ENCODE measurements at places on chromosomes 7 and 10. TPM values are rescaled to one million over a fixed set of nuclear protein-coding genes. Genes with fewer than 3 reads are reported as not detected.

The NACAD gene
- total RNA-seq = 7.3 TPM

The SLC39A12 gene
- total RNA-seq = not detected

The CLRN3 gene
- not detected for total RNA-seq

The SLC18A3 gene
- total RNA-seq = 1.0 TPM

The UCN3 gene
- not detected for total RNA-seq

The UBE2D1 gene
- 15.7 TPM for total RNA-seq

The CCDC7 gene
- 17.5 TPM for total RNA-seq

The NANOS1 gene
- 8.0 TPM for total RNA-seq

The CHRM2 gene
- total RNA-seq = 20.0 TPM

The FGL2 gene
- total RNA-seq = 217 TPM

The SYT15 gene
- total RNA-seq = 7.4 TPM

The AUTS2 gene
- total RNA-seq = 41.9 TPM

The CDC14C gene
- not detected for total RNA-seq

The CLDN3 gene
- not detected for total RNA-seq

The SPDYE1 gene
- total RNA-seq = 0.11 TPM

The NME8 gene
- total RNA-seq = not detected

The DYNC1I1 gene
- 13.7 TPM for total RNA-seq

The EPHB4 gene
- total RNA-seq = 92.4 TPM

The FGFBP3 gene
- 0.66 TPM for total RNA-seq

The ASB10 gene
- not detected for total RNA-seq

GRCh38 chr10:69243817-69244216 is 23.7 kb downstream of the HKDC1 start:
- no peak for DNase-seq

DNA sequence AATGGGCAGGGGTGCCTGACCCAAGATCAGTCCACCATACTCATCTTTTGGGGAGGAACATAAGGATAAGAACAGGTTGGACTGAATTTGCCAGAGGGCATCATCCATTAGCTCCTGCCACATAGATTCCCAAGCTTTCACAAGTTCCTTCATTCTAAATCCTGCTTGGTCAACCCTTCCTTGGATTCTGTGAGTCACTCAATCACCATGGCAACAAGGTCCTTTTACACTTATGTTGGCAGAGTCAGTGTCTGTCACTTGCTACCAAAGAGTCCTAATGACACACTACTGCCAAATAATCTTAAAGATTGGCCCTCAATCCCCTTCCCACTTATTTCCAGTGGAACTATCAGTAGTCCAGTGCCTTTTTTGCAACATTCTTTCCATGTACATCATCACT is 5.0 kb upstream of the LGI1 start:
- no peak for DNase-seq

DNA sequence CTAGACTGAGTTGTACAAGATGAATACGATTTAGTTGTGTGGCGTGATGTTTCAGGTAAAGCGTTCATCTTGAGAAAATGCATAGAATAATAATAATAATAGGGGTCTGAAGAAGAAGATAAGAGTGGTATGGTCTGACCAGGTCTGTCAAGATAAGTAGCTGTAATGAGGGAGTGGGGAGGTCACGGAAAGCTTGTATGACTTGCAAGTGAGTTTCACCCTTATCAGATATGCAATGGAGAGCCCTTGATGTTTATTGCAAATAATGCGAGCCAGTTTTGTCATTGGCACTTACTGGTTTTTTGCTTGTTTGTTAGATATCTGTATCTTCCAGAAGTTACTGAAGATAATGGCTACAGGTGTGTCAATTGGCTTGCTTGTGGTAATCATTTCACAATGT is 611.5 kb downstream of the CNTNAP2 start:
- no peak for DNase-seq

- no peak for DNase-seq
Observed at GRCh38 chr7:112150823-112151641, 55.2 kb downstream of the DOCK4 start.

DNA sequence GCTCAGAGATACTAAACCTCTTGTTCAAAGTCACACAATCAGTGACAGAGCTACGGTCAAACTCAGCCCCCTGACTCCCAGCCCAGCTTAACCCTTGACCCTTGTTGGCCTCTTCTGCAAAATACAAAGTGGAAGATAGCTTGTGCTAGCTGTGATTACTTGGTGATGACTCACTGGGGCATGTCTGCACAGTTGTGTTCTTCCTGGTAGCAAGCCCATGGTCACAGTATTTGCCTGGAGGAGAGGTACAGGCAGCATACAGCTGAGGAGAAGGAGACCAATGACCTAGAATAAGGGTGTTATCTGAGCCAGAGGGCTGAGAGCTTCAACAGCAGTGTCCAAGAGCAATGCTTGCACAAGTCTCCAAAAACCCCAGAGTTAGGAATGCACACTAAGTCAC is 5.7 kb upstream of the HSPA12A start:
- DNase-seq = no peak

DNA sequence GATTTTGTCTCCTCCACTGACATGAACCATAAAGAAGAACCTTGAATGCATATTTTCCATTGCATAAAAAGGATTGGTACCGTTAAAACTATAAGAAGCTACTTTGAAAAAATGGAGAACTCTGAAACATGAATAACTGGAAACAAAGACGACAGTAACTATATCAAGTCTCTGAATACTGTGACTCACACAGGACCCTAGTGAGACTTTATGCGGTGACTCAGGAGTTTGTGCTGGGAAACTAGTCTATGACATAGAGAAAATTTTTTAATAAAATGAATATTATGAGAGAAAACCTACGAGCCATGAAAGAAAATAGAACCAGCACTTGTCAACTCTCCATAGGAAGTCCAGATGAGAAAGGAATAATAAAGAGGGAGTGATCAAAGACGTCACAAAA is 339.9 kb upstream of the ADARB2 start:
- DNase-seq = no peak

DNA sequence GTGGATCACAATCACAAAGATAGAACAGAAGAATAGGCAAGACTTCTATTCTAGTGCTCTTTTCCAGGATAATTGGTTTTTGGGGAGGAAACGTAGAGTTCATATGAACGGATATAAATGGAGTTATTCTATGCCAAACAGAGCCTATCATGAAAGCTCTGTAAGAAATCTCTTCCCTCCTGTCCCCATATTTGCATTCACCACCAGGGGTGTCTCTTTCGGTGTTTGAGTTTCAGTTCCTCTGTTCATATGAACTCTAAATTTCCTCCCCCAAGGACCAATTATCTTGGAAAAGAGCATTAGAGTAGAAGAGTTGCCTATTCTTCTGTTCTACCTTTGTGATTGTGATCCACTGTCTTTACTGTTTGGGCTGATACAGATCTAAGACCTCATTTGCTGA is 48.3 kb upstream of the CDC14C start:
- DNase-seq = no peak

GRCh38 chr7:139772115-139772514 is 5.7 kb downstream of the HIPK2 start:
- no peak for DNase-seq

- DNase-seq = no peak
Observed at GRCh38 chr7:123616223-123616622, 14.6 kb downstream of the ASB15 start.

DNA sequence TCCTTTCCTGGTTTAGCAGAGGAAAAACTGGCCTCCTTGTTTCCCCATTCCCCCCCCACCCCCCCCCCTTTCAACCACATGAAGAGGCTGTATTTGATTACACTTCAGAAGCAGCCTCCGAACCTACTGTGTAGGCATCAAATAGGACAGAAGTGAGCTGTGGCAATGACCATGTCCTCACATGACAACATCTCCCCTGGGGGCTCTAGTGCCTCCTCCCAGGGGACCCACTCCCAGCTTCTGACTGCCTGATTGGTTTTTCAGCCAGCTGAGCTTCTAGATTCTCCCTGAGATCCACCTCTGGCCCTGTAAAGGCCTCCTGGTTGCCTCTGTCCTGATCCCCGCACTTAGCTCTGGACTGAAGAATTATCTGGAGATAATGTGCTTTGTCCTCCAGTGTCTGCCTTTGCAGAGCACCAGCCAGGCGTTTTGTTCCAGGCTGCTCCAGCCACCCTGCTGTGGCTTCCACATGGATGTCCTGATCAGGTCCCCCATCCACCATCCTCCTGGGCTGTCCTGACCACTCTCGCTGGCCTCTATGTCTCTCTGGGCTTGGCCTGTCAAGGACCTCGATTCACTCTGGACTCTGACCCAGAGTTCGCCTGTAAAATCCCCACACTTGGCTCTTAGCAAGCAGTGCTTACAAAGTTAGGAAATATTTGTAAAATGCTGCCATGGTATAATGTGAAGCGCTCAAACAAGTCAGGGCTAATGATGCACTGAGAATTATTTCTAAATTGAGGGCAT is 42.4 kb upstream of the TOMM7 start:
- no peak for DNase-seq

GRCh38 chr7:1846331-1847065 is 176.4 kb downstream of the ELFN1 start:
- DNase-seq = no peak

- DNase-seq = no peak
Observed at GRCh38 chr10:43287056-43288007, 20.5 kb upstream of the RASGEF1A start.

- DNase-seq = no peak
Observed at GRCh38 chr10:30063099-30063498, 3.7 kb upstream of the JCAD start.

DNA sequence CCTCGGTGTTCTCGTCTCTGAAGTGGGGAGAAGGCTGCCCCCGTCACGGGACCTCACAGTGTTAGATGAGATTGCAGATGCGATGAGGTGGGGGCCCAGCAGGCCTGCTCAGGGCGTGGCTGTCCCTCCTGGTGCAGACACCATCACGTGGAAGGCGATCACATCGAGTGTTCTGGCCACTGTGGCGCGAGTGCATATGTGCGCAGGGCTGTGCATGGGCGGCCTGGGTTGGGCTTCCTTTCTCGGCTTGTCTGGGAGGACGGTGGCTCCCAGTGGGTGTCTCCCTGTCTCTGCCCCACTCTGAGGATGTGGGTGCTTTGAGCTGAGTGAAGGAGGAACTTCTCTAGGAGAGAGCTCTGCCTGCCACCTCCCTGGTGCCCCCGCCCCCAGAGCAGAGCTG is 83.1 kb downstream of the LHPP start:
- no peak for DNase-seq

- DNase-seq = no peak
Observed at GRCh38 chr7:120273476-120273975, 551 bp downstream of the KCND2 start.

- no peak for DNase-seq
Observed at GRCh38 chr7:28677668-28678067, 265.4 kb downstream of the CREB5 start.

- no peak for DNase-seq
Observed at GRCh38 chr10:104300002-104300735, 31.2 kb downstream of the GSTO2 start.

GRCh38 chr7:80611779-80612178 is 26.7 kb upstream of the CD36 start:
- DNase-seq = no peak

DNA sequence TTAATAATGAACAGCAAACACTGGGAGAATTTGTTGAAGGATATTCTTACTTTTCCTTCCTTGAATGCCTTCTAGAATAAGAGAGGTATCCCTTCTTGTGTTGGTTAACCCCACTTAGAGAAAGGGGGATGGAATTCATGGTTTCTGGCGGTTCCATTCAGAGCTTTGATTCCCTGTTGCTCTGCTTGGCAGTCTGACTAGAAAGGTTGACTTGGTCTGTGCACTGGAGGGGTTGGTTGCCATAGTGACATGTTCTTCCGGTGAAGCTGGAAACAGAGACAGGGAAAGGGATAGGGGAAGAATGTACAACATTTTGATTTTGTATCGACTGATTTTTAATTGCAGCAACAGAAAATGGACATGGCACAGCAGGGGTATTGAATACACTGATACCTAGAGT is 2.5 kb downstream of the TMEM178B start:
- no peak for DNase-seq

GRCh38 chr7:7673240-7673550 is 32.6 kb downstream of the UMAD1 start:
- no peak for DNase-seq

DNA sequence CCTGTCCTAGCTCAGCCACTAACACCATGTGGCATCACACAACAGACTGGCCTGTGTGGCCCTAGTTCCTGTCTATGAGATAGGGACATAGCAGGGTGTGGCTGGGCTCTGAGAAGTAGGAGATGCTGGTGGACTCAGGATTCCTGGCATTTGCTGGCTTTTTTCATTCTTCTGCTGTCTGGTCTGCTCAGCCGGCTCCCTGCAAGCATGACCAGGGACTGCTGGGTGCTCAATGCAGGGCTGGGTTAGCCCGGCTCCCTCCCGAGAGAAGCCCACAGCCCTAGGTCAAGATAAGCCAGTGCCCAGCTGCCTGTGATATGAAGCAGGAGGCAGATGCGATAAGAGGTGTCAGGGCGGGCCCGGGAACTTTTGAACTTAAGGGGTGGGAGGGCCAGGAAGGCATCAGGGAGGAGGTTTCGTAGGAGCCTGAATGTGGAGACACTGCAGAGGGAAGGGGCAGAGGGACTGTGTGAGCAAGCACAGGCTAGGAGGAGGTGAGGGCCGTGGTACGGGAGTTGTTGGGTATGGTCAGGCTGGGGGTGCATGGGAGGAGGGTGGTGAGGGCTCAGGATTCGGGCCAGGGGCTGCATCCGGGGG is 3.5 kb downstream of the AQP1 start:
- no peak for DNase-seq

DNA sequence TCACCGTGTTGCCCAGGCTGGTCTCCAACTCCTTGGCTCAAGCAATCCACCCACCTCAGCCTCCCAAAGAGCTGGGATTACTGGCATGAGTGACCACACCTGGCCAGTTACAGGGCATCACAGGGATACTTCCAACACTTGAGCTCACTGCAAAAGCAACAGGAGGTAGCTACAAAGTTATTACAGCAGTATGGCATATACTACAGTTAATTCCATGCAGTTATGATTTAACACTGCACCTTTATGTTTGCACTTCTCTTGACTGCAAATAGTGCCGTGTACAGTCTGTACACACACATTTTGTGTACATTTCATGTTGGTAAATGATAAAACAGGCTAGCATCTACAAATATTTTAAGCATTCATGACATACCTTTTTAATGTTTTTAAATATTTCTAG is 21.3 kb downstream of the SRPK2 start:
- no peak for DNase-seq

- no peak for DNase-seq
Observed at GRCh38 chr7:51253157-51253556, 63.5 kb downstream of the COBL start.

GRCh38 chr10:14952851-14953423 is 959 bp downstream of the DCLRE1C start:
- no peak for DNase-seq

- DNase-seq = no peak
Observed at GRCh38 chr7:96122746-96123145, 199.2 kb downstream of the SLC25A13 start.
